Pancreas (tissue), 10 donors: ENCODE measurements at places on chromosomes 7 and 10. TPM values are rescaled to one million over a fixed set of nuclear protein-coding genes. Genes with fewer than 3 reads are reported as not detected.
A peak's percentile ranks its signal among the peaks of the same experiment; 100 is the strongest.

DNA sequence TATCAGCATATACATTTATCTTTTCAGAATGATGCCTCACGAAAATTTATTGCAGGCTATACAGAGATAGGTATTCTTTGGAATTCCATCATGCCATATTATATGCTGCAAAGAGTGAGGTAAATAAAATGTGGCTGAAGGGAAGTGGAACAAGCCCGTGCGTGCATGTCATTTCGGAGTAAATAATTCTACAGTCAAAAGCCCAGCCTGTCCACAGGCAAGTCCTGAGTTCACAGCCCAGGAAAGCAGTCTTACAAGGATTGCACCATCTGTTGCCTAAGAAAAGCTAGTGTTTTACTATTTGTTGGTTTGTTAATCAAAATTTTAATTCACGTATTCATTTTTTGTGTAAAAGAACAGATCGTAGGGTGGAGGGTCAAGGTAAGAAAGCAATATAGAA lies 292.4 kb upstream of the AKR1E2 start:
- DNase-seq = no peak

- no peak for DNase-seq
These were observed 79.2 kb upstream of the INSIG1 start for GRCh38 chr7:155218276-155219153.

DNA sequence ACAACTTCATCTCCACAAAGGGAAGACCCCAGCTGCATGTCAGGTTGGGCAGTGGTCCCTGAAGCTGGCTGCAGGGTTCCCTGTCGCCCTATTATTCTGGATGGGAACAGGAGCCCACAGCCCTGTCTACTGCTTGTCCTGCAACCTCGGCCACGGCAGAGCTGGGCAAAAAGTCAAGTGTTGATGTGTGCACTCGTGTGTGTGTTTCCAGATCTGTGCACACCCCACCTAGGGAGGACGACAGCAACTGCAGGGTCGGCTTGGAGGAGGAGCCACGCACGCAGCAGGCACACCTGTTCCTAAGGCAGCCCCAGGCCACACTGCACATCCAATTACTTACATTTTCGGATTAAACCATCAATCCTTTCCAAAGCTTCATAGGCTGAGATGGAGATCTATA lies 23.6 kb downstream of the PITRM1 start:
- DNase-seq = no peak

- DNase-seq = no peak
These were observed 19.8 kb upstream of the TSPAN12 start for GRCh38 chr7:120877701-120878100.

DNA sequence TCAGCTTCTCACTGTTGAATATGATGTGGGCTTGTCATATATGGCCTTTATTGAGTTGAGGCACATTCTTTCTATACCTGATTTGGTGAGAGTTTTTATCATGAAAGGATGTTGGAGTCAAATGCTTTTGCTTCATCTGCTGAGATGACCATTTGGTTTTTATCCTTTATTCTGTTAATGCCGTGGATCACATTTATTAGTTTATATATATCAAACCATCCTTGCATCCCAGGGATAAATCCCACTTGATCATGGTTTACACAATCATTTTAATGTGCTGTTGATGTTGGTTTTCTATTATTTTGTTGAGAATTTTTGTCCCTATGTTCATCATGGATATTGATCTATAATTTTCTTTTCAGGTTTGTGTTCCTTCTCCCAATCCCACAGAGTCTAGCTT lies 67.0 kb downstream of the EBLN1 start:
- DNase-seq = no peak

DNA sequence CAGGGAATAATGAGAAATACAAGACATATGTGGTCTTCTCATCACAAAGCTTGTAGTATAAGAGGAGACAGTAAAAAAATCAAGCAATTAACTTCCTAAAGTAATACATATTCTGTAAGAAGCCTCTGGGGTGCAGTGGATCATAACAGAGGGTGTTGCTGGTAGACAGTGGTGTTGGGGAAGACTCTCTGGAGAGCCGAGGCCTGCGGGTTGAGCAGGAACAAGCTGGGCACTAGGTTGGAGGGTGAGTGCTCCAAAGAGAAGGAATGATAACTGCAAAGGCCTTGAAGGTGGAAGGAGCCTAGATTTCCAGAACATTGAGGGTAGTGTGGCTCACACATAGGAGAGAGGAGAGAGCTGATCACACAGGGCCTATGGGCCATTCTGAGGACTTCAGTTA lies 1.5 kb downstream of the GIMAP4 start:
- no peak for DNase-seq

- peak; percentile 69 for DNase-seq
These were observed 1.6 kb downstream of the HOXA3 start for GRCh38 chr7:27150568-27151340.

GRCh38 chr7:73442903-73443500 lies 9.4 kb downstream of the FZD9 start:
- DNase-seq = no peak

DNA sequence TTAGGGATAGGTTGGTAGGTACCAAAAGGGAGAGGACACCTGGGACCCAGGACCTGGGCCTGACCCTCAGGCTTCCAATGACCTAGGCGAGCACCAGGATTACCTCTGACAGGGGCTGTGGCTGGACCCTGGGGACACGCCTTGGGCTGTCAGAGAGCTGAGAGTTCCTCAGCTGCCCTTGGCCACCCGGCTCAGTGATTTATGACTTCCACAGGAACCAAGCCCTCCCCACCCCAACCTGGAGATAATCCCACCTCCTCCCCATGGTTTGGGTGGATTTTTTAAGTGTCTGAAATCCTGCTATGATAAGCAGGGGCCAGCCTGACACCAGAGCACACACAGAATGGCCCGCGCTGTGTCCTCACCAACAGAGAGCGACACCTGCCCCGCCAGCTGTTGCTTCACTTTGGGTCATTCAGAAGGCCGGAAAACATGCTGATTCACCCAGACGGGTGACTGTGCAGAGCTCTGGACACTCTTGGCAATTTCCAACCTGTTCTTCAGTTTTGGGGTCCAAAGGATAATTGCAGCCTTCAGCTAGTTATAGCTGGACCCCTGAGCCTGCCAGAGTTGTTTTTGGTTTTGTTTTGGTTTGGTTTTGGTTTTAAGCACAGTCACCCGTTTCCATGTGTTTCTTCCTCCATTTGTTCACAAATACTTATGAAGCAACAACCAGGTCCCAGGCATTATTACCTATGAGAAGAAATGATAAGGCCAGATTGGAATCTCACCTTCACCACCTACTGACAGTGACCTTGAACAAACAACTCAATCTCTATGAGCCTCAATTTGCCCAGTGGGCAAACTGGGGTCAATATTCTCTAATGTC lies 78.2 kb downstream of the RAB11FIP2 start:
- no peak for DNase-seq

GRCh38 chr7:7944619-7945282 lies 23.8 kb upstream of the GLCCI1 start:
- DNase-seq = no peak

- DNase-seq = no peak
These were observed 101.2 kb upstream of the EFCAB10 start for GRCh38 chr7:105682341-105683060.

DNA sequence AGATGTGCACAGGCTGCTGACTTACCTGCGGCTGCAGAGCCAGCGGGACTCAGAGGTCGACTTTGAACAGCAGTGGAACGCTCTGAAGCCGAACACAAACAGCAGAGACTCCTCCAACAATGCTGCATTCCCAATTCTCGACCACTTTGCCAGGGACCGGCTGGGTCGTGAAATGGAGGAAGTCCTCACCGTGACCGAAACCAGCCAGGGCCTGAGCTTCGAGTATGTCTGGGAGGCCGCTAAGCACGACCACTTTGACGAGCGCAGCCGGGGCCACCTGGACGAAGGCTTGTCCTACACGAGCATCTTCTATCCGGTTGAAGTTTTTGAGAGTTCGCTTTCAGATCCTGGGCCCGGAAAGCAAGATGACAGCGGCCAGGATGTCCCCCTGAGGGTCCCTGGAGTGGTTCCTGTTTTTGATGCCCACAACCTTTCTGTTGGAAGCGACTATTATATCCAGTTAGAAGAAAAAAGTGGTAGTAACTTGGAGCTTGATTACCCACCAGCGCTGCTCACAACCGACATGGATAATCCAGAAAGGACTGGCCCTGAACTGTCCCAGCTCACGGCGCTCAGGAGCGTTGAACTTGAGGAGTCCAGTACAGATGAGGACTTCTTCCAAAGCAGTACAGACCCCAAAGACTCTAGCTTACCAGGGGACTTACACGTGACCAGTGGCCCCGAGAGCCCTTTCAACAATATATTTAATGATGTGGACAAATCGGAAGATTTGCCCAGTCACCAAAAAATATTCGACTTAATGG lies 19.4 kb upstream of the BHLHA15 start:
- no peak for DNase-seq

DNA sequence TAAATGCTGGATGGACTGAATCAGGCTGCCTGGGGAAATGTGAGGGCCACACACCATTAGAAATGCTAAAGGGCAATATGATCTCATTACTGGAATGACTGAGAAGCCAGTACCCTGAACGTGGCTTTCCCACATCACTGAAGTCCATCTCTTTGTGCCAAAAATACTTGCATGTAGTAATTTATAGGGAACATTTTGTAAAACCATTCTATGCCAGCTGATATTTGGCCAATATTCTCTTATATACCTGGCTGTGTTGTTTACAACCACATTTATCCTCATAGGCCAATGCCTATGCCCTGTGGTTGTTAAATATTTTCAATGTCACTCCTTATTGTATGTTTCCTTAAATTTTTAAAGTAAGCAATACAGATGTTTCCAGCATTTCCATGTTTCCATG lies 111.6 kb downstream of the C10orf90 start:
- no peak for DNase-seq

DNA sequence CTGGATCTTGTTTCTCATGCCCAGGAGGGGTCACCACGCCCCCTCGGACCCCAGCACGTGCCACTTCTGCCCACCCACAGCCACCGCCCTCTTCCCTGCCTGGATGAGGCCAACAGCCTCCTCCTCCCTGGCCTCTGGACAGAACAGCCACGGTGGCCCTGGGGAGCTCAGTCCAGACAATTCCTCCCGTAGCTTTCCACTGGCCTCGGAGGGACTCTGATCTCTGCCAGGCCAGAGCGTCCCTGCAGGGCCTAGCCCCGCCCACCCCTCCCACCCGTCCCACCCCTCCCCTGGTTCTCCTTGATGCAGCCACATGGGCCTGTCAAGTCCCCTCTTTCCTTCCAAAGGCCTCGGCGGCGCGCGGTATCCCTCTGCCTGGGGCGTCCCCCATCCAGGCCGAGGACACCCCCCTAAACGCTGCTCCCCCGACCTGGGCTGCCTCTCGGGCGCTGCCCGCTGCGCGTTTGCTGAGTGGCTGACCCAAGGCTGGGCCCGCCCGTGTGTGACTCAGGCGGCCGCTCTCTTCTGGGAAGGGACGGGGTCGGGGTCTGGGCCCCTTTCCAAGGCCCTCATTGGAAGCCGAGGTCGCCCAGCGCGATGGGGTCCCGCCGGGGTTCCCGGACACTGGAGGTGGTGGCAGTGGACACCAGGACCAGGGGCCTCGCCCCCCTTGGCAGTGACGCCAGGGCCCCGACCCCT lies 557 bp downstream of the TMEM120A start:
- DNase-seq = peak; percentile 58

- no peak for DNase-seq
These were observed 162.9 kb upstream of the PRSS58 start for GRCh38 chr7:142420554-142421362.

GRCh38 chr10:48445932-48446331 lies 139.5 kb downstream of the MAPK8 start:
- no peak for DNase-seq

GRCh38 chr10:80730522-80730921 lies 192.8 kb downstream of the SH2D4B start:
- DNase-seq = no peak

- DNase-seq = peak; percentile 46
These were observed 1.3 kb downstream of the CNNM2 start for GRCh38 chr10:102919246-102919959.

GRCh38 chr7:87948371-87948770 lies 14.3 kb downstream of the ADAM22 start:
- no peak for DNase-seq

- no peak for DNase-seq
These were observed 18.8 kb downstream of the CDC123 start for GRCh38 chr10:12214763-12215218.

- no peak for DNase-seq
These were observed 767.3 kb downstream of the MAGI2 start for GRCh38 chr7:78686189-78686588.

- no peak for DNase-seq
These were observed 15.4 kb downstream of the AHCYL2 start for GRCh38 chr7:129240119-129240820.

- no peak for DNase-seq
These were observed 28.6 kb downstream of the MTURN start for GRCh38 chr7:30163231-30163894.

- no peak for DNase-seq
These were observed 27.2 kb downstream of the STEAP1 start for GRCh38 chr7:90181485-90181884.

- DNase-seq = no peak
These were observed 180.0 kb downstream of the LRMDA start for GRCh38 chr10:75611172-75611992.

DNA sequence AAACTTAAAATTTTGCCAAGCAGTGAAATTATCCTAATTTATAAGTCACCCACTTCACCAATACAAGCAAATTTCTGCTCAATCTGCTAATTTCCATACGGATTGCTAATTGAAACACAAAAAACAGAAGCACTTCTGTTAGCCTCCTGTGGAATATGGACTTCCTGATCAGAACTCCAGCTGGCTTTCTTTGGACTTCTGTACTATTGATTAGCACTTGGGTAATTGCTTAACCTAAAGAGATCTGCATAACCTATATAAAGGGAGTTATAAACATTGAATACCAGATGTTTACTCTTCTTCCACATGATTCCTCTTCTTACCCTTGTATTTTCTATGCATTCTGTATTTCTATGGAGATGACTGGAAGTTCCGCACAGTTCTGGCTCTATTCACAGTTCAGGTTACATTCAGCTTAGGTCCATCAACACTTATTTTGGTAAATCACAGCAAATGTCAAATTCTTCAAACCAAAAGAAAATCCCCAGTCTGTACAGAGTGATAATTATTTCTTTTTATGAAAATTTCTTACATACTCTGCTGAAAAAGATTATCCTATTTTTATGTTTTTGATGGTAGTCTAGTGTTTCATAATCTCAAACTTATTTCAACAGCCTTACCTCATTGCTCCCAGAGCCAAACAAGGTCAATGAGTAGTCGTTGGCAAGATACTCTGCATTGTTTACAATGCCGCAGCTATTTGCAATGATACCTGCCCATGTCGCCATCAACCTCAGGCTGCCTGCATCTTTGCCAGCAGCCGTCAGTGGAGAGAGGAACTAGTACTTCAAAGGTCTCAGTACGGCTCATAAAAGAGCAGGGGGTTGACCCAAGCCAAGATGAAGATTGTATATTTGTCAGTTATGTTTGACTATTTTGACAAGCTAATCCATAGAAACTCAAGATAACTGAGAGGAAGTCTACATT lies 225.6 kb downstream of the AHR start:
- peak; percentile 48 for DNase-seq

- DNase-seq = no peak
These were observed 109.7 kb upstream of the DNAJB12 start for GRCh38 chr10:72464438-72464837.

BPGM gene
- 3.7 TPM for total RNA-seq

PIP gene
- not detected for total RNA-seq

OR6V1 gene
- total RNA-seq = not detected

PTN gene
- total RNA-seq = 0.35 TPM

HABP2 gene
- total RNA-seq = 13.2 TPM

ITGA8 gene
- total RNA-seq = 0.69 TPM

ZNF117 gene
- total RNA-seq = 9.4 TPM

SLC18A2 gene
- total RNA-seq = 0.57 TPM

LEP gene
- not detected for total RNA-seq

GARIN1A gene
- 1.4 TPM for total RNA-seq
